Activated CD4-positive, alpha-beta memory T cell treated with anti-CD3 and anti-CD28 coated beads for 36 hours (primary cell): ENCODE measurements at places on chromosomes 5 and 9.

DNA sequence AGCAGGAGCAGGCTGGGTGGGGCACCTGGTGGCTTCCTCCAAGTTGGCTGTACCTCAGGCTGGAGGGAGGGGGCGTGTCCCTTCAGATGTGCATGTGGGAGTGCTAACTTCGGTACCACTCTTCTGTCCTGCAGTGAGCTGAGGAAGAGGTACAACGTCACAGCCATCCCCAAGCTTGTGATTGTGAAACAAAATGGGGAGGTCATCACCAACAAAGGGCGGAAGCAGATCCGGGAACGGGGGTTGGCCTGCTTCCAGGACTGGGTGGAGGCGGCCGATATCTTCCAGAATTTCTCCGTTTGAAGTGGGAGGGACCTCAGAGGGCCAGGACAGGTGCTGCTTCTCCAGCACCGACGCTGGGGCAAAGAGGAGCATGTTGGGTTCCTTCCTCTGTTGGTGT is 9.3 kb downstream of the NXNL2 start:
- H3K4me3 ChIP-seq = no peak overlapping the region
- H3K4me1 ChIP-seq = no peaks in the 10 kb centered on the region
- no peaks in the 10 kb centered on the region for H3K36me3 ChIP-seq
- peaks cover 9% of the 10 kb centered on the region for H3K27me3 ChIP-seq
- DNase-seq = no peak

- H3K4me1 ChIP-seq = peaks cover 4% of the 10 kb centered on the region
- DNase-seq = no peak
- H3K36me3 ChIP-seq = no peaks in the 10 kb centered on the region
- H3K27me3 ChIP-seq = peaks cover 10% of the 10 kb centered on the region
Measured at GRCh38 chr9:91379426-91379825, 17.7 kb upstream of the AUH start.

GRCh38 chr5:169307646-169308045 is 6.7 kb upstream of the SLIT3 start:
- H3K4me1 ChIP-seq = no peaks in the 10 kb centered on the region
- H3K27ac ChIP-seq = no peak overlapping the region
- peaks cover 29% of the 10 kb centered on the region for H3K27me3 ChIP-seq
- H3K36me3 ChIP-seq = no peaks in the 10 kb centered on the region

DNA sequence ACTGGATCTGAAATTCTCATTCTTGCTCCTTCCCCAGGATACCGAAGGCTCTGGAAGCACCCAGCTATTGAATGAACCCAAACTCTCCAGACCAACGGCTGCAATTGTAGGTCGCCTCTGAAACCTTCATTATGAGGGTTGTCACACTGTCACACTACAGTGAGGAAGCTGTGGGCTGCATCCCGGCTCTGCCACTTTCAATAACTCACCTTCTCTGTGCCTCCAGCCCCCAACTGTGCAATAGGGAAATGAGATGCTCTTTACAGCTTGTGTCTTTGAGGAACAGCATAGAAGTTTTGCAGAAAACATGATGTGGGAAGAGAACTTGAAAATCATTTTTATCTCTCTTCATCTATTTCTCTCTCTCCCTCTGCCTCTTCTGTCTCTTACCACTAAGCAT is 69.6 kb upstream of the TGFBR1 start:
- no peak overlapping the region for H3K27ac ChIP-seq
- no peaks in the 10 kb centered on the region for H3K27me3 ChIP-seq
- H3K4me1 ChIP-seq = peaks cover 17% of the 10 kb centered on the region
- H3K4me3 ChIP-seq = no peak overlapping the region
- no peaks in the 10 kb centered on the region for H3K36me3 ChIP-seq
- no peak for DNase-seq

- no peak for DNase-seq
- peaks cover 14% of the 10 kb centered on the region for H3K27me3 ChIP-seq
- H3K36me3 ChIP-seq = no peaks in the 10 kb centered on the region
Measured at GRCh38 chr9:3775968-3776367, 250.2 kb upstream of the RFX3 start.
